ENCODE measurements at places on chromosomes 6 and 20.

DNA sequence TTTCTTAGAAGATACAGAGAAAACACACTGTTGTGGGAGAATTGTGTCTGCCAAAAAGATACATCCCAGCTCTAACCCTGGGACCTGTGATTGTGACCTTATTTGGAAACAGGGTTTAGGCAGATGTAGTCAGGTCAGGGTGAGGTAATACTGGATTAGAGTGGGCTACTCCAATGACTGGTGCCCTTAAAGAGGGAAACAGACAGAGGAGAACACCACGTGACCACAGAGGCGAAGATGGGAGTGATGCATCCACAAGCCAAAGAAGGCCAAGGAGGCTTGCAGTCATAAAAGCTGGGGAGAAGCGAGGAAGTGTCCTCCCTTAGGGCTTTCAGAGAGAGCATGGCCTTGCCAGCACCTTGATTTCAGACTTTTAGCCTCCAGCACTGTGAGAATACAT lies 35.6 kb downstream of the SLC52A3 start:
- no peak for DNase-seq

- no peak for DNase-seq
Measured at GRCh38 chr6:110341663-110342596, 16.2 kb downstream of the METTL24 start.

- no peak for DNase-seq
Measured at GRCh38 chr6:161233986-161234661, 39.7 kb downstream of the AGPAT4 start.

DNA sequence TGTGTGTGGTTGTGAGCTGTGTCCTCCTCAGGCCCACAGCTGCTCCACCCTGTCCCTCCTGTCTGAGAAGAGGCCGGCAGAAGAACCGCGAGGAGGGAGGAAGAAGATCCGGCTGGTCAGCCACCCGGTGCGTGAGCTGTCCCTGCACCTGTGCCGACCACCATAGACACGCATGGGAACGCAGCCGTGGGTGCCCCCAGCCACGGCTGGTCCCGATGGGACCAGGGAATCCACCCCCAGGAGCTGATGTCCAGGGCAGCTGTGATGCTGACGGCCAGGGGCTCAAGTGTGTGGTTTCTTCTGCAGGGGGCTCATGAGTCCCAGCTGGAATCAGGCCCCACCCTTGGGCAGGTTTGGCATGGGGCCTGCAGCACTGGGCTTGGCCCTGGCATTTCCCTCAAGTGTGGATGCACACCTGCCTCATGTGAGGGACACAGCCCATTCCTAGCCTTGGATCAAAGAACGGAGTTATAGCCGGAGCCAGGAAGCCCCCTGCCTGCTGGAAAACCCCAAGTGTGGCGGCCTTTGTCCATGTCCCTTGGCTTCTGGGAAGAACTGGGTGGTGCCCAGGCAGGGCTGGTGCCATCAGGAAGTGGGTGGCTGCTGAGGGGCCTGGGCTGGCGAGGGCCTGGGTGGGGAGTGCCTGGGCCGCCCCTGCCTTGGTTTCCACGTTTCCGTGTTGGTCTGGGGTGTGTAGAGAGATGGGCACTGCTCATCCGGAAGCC lies 4.6 kb upstream of the TNFRSF6B start:
- no peak for DNase-seq

DNA sequence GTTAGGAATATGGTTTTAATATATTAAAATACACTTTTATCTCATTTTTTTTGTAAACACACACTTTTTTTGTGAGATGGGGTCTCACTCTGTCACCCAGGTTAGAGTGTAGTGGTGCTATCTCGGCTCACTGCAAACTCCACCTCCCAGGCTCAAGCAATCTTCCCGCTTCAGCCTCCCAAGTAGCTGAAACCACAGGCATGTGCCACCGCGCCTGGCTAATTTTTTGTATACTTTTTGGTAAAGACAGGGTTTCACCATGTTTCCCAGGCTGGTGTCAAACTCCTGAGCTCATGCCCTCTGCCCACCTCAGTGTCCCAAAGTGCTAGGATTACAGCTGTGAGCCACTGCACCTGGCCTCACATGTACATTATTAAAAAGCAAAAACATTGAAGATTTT lies 10.8 kb downstream of the IPCEF1 start:
- no peak for DNase-seq

- no peak for DNase-seq
Measured at GRCh38 chr6:13488896-13489237, 1.5 kb upstream of the GFOD1 start.

- peak; percentile 19 for DNase-seq
Measured at GRCh38 chr20:60011512-60012507, 53.6 kb downstream of the CDH26 start.

- DNase-seq: no peak
Measured at GRCh38 chr6:1464781-1465370, 75.5 kb downstream of the FOXF2 start.

- DNase-seq: no peak
Measured at GRCh38 chr6:148520109-148520841, 177.6 kb downstream of the SASH1 start.

DNA sequence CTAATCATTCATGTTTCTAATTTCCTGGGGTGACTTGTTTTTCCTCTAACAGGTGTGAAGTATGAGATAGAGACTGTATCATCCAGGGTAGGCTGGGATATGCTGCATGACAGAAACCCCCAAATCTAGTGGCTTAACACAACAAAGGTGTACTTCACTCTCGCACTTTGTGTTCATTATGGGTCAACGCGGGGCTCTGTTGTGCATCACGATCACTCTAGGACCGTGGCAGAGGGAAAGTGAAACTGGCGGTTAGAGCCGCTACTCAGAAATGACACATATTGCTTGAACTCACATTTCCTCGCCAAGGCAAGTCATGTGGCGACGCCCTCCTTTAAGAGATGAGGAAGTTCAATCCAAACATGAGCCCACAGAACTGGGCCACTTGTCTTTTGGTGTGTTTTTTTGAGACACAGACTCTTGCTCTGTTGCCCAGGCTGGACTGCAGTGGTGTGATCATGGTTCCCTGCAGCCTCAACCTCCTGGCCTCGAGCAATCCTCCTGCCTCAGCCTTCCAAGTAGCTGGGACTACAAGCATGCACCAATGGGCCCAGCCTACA lies 41.3 kb downstream of the PCNA start:
- DNase-seq: no peak

GRCh38 chr6:45038226-45038625 lies 289.9 kb upstream of the RUNX2 start:
- DNase-seq: no peak

DNA sequence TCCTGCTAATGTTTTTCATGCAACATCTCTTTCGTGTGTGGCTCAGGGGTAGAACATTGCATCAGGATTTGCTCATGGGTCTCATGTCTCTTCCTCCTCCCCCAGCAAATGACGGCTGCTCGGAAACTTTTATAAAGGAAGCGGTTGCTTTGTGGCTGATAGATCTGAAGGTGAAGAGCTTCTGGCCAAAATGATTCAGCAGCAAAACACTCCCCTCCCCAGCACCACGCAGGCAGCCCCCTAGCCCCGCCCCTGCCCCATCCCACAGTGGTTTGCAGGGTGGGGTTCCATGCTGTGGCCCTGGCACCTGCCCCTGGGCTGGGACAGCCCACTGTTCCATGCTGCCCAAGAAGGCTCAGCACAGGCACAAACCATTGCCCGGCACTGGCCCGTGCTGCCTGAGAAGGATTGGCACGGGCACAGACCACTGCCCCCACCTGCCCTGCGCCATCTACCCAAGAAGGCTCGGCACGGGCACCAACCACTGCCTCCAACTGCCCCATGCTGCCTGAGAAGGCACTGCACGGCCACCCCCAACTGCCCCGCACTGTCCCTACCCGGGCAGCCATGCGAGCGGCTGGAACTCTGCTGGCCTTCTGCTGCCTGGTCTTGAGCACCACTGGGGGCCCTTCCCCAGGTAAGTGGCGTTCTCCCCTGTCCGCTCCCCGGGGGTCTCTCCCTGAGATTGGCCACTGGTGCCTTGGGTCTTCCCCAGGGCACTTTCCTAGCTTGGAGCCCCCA lies at the start of gene CST7:
TSS of gene CST7 (plus strand) at position 331 of the 741 bp plus-strand sequence. CDS start at position 568, 237 bp downstream.
- no peak for DNase-seq

DNA sequence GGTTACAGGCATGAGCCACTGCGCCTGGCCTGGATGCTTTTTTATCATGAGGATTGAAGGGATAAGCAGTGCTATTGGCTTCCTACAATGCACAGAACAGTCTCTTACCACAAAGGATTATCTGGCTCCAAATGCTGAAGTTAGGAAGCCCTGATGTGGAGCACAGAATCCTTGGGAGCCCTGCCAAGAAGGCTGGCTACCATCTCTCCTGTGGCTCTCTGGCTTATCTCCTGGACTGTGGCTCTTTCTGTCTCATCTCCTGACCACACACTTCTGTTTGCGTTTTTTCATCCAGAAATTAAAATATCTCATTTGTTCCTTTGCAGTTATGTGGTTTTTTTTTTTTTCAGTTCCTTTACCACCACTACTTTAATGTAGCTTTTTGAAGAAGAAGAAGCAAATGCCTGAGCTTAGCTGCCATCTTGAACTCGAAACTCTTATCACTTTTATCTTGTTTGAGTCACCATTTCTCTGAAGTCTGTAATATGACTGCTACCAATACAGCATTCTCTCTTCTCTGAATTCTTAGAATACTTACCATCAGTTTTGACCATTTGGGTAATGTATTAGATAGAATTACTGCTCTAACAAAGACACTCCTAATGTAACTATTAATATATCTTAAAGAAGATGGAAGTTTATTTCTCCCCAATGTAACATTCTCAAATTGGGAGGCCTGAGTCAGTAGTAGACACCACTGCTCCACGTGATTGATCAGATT lies 1044.7 kb downstream of the KIF16B start:
- DNase-seq: no peak

DNA sequence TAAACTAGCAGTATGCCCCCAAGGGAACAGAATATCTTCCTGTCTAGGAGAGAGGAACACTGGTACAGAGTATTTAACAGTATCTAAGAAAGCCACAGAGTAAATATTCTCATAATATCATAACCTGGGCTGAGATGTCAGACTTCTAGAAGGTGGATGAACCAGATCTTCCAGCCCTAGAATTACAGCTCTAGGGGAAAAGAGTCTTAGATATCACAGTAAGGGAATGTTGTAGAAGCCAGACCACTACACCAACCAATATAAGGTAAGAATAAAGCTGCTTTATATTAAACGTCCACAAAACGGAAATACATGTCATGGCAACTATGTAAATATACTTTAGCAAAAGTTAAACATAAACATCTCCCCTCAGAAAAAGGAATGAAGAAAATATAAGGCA lies 12.4 kb downstream of the SERINC1 start:
- no peak for DNase-seq

GRCh38 chr20:40980106-40980827 lies 48.4 kb upstream of the TOP1 start:
- DNase-seq: no peak

DNA sequence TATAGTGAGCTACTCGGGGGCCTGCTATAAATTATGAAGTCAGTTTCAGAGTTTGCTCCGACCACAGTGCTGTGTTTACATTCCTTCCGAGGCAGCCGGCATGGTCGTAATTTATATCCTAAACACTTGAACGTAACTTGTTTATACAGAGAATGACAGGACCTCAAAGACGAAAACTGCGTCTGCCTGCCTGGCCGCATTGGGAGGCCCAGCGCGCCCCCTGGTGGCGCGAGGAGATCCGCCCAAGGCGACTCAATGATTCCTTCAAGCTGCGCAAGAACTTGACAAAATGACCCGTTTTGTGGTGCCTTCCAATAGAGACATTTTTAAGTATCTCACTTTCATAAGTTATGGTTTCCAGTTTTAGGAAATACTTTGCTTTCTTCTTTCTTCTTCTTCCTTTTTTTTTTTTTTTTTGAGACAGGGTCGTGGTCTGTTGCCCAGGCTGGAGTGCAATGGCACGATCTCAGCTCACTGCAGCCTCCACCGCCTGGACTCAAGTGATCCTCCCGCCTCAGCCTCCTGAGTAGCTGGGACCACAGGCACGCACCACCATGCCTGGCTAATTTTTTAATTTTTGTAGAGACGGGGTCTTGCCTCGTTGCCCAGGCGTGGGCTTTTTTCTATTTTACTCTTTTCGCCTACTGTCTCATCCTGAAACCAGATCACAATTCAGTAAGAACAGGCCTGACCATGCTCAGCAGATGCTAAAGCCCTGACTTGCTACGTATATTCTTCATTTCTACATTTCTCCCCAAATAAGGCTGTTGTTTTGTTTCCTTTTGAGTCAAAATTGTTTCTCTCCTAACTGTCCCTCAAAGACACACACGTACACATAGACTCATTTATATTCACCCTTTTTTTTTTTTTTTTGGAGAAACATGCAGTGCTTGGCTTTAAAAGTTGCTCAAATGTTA lies 7.8 kb downstream of the FOXF2 start:
- no peak for DNase-seq

DNA sequence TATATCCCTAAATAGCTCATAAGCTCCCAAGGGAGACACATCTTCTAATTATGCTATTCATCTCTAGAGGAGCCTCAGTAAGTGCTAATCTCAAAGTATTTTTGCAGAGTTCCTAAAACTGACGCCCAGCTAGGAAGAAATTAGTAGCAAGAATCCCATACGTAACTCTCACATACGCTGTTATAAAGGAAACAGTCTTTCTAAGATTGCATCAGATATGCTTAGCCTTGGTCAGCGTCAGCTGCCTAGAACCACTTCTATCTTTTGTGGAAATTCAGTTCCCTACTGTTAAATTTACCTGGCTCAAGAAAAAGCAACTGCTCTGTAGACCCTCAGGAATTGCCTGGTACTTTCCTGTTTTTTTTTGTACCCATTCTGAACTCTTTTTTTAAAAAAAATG lies 13.6 kb downstream of the RIPOR2 start:
- no peak for DNase-seq

DNA sequence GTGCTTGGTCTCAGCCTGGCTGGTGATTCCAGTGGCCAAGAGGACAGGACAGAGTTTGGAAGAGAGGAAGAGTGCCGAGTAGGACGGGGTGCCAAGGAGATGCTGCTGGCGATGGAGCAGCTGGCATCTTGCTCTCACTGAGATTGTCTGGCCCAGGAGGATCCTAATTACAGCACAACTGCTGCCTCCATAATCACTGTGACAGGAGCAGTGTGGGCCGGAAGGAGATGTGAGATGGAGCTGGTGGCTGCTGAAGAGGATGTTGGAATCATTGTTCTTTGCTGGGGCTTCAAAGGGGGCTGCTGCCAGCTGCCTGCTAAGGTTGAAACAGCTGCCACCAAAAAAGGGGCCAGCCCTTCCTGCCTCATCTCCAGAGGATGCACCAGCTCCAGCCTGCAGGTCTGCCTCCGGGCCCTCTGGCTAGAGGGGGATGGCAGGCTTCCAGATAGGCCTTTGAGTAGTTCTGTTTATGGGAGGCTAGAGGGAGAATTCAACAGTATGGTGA lies 214.4 kb downstream of the RNF144B start:
- DNase-seq: peak; percentile 23
